SHP77 (cell line): ENCODE measurements at places on chromosomes 6 and 20.

DNA sequence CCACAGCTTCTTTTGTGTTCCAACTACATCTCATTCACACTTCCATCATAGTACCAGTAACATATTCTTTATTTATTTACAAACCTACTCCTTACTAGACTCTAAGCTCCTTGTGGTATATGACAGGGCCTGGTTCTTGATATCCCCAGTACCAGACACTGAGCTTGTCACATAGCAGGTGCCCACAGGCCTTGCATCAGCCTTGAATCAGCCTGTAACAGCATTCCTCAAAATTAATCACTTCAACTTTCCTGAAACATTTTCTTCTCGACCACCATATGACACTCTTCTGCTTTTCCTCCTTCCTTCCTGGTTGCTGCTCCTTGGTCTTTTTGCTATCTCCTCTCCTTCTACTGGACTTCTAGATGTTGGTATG lies 24.7 kb upstream of the SRPK1 start:
- no peak for DNase-seq

GRCh38 chr20:34531608-34532265 lies 15.5 kb downstream of the DYNLRB1 start:
- DNase-seq, result no peak

- no peak for DNase-seq
Observed at GRCh38 chr20:33506576-33506975, 16.7 kb downstream of the CBFA2T2 start.

DNA sequence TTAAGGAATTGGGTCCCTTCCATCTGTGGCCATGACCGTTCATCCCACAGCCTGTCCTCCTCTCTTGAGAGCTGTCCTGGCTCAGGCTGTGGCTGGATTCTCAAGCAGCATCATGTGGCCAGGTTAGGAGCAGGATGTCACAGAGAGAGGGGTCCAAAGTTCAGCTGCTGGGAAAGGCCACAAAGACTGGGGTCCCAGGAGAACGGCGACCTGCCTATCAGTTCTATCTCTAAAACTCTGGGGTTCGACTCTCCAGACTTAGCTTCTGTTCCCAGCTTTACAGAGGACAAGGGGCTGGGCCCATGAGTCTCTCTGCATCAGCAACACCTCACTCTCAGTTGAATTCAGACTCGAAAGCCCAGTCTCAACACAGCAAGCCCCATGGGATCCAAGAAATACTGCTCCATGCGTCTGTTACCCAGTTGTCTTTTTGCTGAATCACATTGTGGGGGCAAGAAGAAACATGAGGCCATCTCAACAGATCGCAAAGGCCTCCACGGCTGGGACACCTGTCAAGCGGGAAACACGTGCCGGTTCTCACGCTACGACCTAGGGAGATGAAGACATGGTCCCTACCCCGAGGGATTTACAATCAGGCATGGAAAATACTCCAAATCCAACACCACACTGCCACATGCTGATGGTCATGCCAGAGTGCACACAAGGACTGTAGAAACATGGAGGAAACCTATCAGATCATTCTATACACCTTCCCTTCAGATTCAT lies 95.4 kb downstream of the SLC22A23 start:
- no peak for DNase-seq

GRCh38 chr6:146337376-146337775 lies 206.3 kb upstream of the RAB32 start:
- DNase-seq, result no peak

DNA sequence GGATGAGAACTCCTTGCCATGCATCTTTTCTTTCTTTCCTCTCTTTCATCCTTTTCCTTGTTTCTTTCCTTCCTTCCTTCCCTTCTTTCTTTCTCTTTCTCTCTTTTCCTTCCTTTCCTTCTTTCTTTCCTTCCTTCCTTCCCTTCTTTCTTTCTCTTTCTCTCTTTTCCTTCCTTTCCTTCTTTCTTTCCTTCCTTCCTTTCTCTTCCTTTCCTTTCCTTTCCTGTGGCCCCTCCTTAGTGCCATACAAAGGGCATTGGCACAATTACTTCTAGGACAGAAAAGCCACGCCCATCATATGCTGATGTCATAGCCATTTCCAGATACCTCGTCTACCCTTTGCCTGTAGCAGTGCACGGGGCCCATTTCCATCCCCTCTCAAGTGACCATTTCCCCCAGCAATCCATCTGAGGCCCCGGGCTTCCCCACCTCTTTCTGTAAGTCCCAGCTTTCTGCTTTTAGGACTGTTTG lies 2.2 kb upstream of the CENPB start:
- DNase-seq, result no peak

DNA sequence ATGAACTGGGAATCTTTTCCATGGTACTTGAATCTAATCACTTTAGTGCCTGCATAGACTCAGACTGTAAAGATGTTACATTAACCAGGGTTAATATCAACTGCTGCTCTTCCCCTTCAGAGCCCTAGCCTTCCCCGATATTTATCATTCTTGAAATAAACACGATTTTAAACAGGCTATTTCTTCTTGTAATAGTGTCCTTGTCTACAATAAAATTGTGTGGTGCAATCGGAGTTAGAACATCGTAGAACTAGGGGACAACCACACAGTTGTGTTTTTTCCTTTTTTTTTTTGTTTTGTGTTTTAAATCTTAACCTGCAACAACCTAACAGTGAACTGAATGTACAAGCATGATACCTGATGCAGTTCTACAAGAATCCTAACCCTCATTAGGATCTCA lies 4.5 kb downstream of the GJA1 start:
- no peak for DNase-seq

DNA sequence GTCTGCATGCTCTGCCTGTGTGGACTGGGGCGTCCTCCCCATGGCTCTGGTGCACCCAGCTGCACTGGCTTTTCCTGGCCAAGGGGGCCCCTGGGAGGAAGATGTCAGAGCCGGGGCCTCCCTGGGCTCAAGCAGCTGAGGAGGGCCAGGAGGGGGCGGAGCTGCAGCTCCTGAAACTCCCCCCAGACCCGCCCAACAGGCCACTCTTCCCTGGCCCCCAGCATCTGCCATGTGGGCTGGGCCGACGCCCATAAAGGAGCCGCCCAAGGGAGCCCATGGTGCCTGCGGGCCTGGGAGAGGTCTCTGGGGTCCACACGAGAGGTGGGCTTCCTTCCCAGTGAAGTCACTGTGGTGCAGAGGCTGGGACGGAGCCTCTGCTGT lies 4.0 kb downstream of the RBBP8NL start:
- DNase-seq, result no peak

DNA sequence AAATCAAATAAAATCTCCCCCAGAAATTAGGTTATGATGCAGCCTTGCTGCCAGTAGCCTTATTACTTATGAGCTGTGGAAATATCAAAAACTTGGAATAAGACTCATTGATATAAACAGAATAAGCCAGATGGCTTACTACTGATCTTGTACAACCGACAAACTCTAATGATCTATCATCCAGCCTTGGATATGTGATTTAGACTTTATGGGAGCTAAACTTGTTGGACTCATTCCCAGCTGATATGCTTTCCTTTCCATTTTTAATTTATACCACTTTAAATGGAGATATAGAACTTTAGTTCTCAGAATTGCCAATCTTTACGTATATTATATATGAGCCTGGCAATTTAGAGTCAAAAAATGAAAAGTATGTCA lies 5.0 kb downstream of the UST start:
- DNase-seq, result no peak

DNA sequence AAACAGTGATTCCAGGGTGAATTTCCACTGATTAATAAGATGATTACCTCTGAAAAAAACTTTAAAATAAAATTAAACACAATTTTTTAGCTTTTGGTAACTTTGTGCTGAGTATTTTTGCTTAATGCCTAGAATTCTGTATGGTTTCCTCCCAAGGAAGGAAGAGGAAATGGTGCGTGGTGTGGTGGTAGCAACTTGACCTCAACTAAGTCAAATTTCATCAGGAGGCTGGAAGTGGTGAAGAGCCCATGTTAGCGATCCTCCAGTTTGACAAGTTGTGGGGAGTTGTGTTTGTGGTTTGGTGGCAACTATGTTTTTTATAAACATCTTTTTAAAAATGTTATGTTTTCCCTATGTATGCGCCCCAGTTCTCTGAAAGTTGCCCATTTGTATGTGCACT lies 5.0 kb upstream of the RTF2 start:
- no peak for DNase-seq

GRCh38 chr6:34057790-34058189 lies 88.1 kb downstream of the GRM4 start:
- no peak for DNase-seq

- DNase-seq, result no peak
Observed at GRCh38 chr6:74093361-74093760, 397.4 kb downstream of the CD109 start.

- peak; percentile 79 for DNase-seq
Observed at GRCh38 chr20:57089699-57090144, 176.7 kb downstream of the BMP7 start.

GRCh38 chr6:116156405-116157326 lies 30.7 kb upstream of the COL10A1 start:
- no peak for DNase-seq

DNA sequence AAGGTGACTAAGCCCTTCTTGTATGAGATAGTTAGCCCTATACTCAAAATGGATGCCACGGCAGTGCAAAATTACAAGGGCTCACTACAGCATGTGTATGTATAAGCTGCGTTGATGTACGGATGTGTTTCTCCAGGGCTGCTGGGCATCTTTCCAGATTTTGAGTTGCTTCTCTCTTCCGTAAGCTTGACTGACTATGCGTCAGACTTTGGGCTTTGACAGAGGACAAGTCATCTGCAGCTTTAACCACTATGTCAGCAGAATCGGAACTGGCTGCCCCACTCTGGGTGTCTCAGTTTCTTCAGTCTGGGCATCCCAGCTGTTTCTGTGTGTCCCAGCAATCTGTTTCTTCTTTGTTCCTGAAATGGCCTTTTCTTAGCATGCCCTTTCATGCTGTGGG lies 241.6 kb downstream of the BTBD3 start:
- no peak for DNase-seq

DNA sequence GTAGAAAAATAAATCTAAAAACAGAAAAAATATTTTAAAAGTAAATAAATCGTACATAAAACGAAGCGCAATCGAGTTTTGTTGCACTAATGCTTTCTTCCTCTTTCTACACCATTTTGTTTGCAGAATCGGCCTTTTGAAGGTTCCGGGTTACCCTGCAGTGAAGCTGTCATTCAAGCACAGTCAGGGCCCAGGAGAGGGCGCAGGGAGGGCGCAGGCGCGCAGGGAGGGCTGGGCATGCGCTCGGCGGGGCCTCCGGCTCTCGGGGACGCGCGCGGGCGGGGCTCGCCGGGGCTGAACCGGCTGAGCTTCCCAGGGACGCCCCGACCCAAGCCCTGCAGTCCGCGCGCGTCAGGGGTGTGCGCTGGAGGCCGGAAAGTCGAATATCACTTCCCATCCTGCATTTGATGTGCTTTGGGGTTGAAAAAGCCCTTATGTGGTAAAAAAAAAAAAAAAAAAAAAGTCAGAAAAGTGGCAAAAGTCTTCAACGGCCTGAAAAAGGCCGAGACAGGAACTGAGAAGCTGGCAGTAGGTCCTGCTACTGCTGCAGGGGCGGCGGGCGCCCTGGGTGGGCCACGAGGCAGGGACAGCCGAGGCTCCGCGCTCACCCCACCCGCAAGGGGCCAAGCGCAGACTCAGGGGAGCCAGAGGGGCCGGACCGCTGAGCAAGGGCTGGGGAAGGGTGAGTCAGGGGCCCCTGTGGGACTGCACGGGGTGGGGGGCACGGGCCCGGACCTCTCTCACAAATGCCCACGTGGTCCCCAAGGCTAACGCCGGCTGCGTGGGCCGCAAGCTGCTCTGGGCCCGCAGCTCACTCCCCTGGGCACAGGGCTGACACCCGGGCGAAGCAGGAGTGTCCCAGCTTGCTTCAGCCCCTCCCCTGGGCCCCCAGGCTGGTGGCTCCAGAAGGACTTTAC lies 40.5 kb downstream of the THBS2 start:
- DNase-seq, result peak; percentile 32

DNA sequence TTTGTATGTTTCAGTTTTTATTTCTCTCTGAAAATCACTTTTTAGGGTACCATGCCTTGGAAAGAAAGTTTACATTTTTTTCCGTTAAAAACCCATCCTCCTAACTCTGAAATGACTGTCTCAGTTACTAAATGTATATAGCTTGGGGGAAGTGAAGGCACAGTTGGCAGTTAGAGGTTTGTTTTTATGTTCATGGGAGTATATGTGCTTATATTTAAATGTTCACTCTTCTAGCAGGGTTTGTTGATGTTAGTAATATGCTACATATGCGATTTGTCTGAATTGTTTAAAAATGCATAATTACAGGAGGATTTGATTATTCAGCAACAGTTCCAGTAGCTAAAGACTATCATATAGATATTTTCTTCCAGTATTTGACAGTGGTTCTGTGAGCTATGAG lies 31.1 kb downstream of the CDKAL1 start:
- no peak for DNase-seq

DNA sequence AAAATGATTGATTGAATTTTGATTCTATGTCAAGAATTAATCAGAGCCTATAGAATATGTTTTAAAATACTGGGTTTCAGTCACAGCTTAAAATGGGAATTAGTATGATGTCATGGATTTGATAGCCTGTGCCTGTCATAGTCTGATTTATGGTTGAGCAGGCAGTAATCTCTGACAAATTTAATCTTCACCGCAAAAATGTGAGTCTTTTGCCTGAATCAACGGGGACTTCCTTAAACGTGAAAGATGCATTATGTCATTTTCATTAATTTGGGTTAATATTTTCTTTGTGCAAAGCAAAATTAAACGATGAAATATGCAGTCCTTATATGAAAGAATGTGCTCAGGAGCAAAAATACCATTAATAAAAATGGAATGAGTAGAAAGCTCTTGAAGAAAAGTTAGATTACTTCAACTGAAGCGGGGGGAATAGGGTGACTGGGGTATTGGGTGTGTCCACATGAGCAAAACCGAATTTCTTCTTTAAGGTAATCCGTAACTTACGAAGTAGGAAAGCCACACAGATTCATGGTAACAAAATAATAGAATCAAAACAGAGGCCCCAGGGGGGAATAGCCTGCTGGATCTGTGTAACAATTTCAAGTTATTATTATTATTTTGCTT lies 339.6 kb upstream of the NOX3 start:
- no peak for DNase-seq

- peak; percentile 15 for DNase-seq
Observed at GRCh38 chr6:50815436-50816114, 3.1 kb upstream of the TFAP2B start.

GRCh38 chr6:57224769-57225515 lies 2.8 kb upstream of the RAB23 start:
- no peak for DNase-seq

GRCh38 chr6:9405369-9405768 lies 970.0 kb upstream of the SLC35B3 start:
- DNase-seq, result no peak
